ENCODE measurements at places on chromosomes 7 and 10.
A peak's percentile ranks its signal among the peaks of the same experiment; 100 is the strongest.

DNA sequence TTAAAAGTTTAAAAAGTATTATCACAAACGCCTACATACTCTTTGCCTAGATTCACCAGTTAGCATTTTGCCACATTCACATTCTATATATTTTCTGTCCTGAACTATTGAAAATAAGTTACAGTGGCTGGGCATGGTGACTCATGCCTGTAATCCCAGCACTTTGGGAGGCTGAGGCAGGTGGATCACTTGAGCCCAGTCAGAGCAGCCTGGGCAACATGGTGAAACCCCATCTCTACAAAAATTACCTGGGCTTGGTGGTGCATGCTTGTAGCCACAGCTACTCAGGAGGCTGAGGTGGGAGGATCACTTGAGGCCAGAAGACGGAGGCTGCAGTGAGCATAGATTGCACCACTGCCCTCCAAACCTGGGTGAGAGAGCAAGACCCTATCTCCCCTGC is 5.3 kb downstream of the ARPC1A start:
- DNase-seq = no peak

- DNase-seq = no peak
Observed at GRCh38 chr7:14995774-14996173, 93.2 kb upstream of the DGKB start.

GRCh38 chr10:114553436-114553835 is 104.6 kb downstream of the ABLIM1 start:
- DNase-seq = no peak

- no peak for DNase-seq
Observed at GRCh38 chr10:132107949-132108877, 42.5 kb downstream of the JAKMIP3 start.

DNA sequence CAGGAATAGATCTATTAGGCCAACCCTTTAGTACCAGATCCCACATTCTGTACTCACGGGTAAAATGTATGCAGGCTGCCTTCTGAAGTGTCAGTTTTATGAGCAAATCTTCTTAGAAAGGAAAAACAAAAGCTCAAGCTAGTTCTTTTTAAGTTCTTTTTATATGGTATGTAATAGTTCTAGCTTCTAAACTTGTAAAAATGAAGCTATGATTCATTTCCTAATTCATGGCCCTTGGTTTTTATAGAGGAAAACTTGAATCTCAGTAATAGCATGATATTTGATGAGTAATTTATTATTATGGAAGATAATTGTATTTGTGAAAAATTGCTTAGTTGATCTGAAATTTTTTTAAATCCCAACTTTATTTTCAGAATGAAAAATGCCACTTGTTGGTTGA is 54.3 kb downstream of the SLK start:
- DNase-seq = no peak

DNA sequence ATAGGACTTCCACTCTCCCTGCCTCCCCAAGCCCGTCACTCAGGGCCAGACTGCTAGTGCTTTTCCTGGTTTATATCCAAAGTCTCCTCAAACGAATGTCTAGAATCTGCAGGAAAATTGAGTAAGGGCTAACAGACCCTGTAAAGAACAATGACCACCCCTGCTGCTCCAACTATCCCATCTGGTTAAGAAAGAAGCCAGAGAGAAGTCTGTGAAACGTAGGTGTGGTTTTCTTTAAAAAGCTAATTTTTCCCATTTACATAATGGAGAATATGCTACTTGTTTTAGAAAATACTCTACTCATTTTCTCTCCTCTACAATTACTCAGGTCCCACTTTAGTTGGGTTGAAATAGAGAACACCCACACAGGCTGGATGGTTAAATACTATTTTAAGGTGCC is 72.5 kb downstream of the FAM13C start:
- no peak for DNase-seq

GRCh38 chr7:106289848-106290247 is 5.1 kb upstream of the NAMPT start:
- DNase-seq = no peak

DNA sequence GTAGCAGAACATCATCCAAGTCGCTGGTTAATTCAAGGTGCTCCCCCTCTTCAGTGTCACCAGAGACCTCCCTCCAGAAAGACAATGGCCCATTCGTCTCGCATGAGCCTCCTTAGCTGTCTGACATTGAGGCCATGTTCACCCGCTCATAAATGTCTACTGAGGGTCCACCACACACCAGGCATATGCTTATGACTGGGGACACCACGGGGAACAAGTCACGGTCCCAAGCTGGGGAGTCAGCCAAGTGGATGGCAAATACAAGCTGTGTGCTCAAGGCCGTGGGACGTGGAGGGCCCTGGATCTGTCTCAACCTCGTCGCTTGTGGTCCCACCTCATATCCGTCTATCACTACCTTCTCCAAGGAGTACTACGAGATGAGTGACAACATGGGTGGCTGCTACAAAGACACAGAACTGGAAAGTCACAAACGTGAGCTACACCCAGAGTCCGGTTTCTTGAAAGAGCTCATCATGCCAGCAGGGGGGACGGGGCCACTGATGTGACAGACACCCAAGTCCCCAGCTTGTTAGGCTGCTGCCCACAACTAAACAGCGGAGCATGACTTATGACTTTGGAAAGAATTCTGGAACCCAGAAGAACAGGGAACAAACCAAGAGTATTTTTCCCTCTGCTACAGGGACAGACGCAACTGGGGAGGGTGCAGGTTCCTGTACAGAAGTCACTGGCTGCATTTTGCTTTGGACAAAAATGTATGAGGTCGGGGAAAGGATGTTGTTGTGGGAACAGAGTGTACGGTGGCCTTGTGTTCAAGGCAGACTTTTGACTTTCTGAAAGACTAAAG is 189.6 kb downstream of the COBL start:
- DNase-seq = no peak

DNA sequence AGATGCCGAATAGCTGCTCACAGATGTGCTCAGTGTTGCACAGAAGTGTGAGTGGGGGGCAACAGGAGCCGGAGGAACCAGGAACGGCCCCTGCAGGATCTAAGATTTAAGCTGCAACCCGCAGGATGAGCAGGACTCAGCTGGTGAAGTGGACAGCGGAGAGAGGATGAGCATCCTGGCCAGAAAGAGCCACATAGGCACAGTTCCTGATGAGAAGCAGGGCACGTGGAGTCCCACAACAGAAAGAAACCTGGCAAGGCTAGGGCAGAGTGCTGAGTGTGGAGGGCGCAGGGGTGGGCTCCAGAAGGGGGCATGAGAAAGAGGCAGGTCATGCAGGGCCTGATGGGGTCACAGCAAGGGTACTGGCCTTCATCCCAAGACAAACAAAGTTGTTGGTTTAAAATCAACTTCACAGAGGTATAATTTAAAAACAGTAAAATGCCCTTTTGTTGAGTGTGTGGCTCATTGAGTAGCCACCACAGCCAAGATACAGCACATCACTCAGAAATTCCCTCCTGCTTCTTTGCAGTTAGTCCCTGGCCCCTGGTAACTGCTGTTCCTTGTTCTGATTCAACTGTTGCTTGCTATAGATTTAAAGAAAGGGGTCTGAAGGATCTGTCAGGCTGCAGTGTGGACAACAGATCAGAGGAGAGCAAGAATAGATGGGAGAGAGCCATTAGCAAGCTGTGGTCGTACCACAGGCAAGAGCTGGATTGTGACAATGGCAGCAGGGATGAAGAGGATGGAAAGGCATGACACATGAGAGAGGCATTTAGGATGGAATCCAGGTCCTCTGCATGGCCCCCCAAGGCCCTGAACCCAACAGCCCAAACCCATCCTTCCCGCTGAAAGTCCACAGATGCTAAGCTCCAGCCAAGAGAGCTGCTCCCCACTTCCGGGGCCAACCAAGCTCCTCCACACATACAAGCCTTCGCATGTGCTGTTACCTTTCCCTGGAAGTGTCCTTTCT is 53.1 kb upstream of the OSBPL3 start:
- DNase-seq = no peak

- DNase-seq = no peak
Observed at GRCh38 chr7:116083796-116084195, 53.2 kb upstream of the TFEC start.

DNA sequence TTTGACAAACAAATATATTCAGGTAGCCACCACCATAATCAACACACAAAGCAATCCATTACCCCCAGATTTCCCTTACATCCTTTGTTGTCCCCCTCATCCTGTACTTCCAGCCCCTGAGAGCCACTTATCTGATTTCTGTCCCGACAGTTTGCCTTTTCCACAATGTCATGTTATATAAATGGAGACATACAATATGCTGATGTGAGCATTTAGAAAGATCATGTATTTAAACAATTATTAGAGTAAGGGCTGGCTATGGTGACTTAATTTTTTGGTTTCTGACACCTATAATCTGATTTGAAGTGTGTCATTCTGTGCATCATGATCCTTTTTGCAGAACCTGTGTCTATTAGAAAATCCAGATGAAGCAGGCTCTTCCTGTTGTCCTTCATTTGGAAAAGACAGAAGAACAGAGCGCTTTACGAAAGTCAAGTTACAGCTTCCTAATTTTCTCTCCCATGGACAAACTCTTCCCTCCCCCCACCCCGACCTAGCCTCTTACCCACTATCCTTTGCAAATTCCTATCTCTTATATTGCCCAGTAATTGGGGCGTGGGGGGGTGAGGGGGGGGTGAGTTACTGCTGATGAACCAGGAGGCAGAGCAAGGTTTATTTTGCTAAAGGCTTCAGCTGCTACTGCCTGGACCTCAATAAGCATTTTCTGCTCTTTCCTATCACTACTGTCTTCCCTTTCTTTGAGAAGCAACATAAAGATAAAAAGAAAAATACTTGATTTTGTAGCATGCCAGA is 252.4 kb upstream of the C7orf33 start:
- no peak for DNase-seq

DNA sequence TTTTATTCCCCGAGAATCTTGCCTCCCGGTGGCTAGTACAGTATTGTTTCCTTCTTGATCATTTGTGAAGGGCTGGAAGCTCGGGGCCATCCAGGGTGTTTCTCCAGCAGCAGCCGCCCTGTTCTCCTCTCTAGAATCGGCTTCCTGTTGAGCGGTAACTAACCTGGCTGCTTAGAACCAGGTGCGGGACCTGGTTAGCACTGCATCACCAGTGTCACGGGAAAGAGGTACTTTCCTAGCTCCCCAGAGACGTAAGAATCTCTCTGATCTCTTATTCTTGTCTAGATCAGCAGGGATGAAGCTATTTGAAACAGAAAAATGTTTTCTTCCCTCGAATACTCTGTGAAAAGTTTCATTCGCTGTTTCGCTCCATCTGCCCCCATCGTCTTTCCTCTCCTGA is 239.2 kb downstream of the CELF2 start:
- no peak for DNase-seq

DNA sequence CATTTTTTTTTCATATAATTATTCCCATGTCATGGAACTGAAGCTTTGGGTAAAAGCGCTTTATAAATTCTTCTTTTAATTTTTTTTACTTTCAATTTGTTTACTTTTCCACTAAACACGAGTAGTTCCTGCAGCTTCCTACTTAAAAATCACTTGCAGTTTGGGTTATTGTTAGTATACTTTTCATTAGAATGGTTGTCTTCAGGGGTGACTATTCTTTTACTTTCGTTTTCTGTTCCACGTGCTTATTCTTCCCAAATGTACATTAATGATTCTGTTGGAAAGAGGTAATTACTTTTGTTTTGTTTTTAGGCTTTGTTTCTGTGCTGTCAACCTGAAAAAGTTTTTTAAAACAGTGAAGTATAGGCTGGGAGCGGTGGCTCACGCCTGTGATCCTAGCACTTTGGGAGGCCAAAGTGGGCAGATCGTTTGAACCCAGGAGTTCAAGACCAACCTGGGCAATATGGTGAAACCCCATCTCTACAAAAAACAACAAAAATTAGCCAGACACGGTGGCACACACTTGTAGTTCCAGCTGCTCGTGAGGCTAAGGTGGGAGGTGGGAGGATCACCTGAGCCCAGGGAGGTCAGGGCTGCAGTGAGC is 5.2 kb upstream of the CFAP69 start:
- DNase-seq = no peak

- DNase-seq = no peak
Observed at GRCh38 chr10:87928996-87929395, 65.6 kb downstream of the PTEN start.

- peak; percentile 38 for DNase-seq
Observed at GRCh38 chr7:54841772-54842697, 83.0 kb upstream of the SEC61G start.

All from mucosa of descending colon (tissue), 3 donors.